ENCODE measurements at places on chromosomes 5 and 9. TPM values are rescaled to one million over a fixed set of nuclear protein-coding genes. Genes with fewer than 3 reads are reported as not detected.

Gene PCDHA3
- total RNA-seq: 0.18 TPM

Gene SLC34A3
- not detected for total RNA-seq

- DNase-seq: no peak
Observed at GRCh38 chr9:16268067-16268881, 602.2 kb downstream of the BNC2 start.

DNA sequence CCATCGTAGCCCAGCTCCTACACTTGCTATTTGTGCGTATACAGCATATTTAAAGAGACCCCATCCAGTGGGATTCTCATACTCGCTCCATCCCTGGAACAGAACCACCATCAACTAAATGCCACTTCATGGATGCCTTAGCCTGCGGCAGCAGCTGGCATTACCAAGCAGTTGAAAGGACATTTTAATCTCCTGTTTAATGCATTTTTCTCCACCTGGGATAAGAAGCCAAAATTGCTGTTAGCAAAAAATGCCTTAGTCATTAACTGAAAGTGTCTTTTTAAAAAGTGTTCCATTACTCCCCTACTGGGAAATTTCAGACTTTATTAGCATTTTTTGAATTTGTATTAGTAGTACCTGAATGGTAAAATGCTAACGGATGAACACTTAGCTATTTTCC is 662.6 kb upstream of the MEF2C start:
- DNase-seq: no peak

GRCh38 chr9:2859776-2860379 is 16.0 kb upstream of the PUM3 start:
- no peak for DNase-seq
